Neuronal stem cell (in vitro differentiated cells): ENCODE measurements at places on chromosomes 3 and 15.

DNA sequence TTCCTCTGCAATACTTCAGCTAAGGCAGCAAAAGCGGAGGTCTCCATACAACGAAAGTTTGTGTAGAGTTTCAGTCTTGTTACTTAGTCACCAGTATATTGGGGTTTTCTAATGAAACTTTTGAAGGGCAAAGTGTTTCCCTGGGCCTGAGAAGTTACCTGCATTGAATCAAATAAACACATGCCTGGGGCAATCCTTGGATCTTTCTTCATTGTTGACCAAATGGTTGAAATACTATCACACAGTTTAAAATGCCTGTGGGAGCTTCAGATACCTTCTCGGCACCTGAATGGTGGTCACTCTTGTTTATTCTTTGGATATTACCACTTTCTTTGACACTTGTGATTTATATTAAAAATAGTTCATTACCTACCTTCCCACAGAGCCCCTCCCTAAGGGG, 988 bp upstream of the CHSY1 start:
- no peak for DNase-seq

- no peak for DNase-seq
These were observed 279.1 kb upstream of the ICE2 start for GRCh38 chr15:60757831-60758570.

GRCh38 chr3:141275032-141275422, 43.4 kb downstream of the PXYLP1 start:
- DNase-seq = no peak

- no peak for DNase-seq
These were observed 8.6 kb downstream of the SEMA6D start for GRCh38 chr15:47725906-47726305.
